NCI-H2081 (cell line): ENCODE measurements at places on chromosomes 12 and 14.

GRCh38 chr14:22865424-22866405 is 5.8 kb upstream of the LRP10 start:
- no peak for DNase-seq

DNA sequence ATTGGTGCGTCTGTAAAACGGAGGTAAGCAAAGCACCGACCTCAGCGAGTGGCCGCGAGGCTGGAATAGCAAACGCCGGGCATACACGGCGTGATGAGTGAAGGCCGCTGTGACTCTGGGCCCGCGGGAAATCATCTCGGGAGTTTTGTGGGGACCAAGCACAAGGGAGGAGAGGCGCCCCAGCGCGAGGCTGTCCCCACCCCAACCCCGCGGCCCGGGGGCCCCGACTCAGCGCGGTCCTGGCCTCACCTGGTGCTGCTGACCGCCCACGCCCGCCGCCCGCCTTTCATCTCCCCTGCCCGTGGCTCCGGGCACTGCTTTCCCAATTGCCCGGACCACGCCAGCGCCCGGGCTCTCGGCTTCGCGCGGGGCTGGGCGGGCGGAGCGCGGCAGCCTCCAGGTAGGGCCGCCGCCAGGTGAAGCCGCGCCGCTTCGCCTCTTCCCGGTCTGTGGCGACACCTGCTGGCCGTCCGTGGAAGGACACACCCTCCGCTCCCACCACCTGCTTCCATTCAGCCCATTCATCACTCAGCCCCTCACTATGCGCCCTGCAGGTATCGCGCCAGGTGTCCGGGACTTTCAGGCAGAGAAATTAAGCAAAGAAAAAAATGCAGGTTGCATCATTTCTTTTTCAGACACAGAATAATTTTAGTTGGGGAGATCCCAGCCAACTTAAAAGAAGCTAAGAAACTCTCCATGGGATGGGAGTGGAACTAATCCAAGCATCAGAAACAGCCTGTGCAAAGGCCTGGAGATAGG is 360.4 kb downstream of the MED13L start:
- peak; percentile 66 for DNase-seq

- DNase-seq, result no peak
Observed at GRCh38 chr14:22538671-22539228, 50.3 kb downstream of the DAD1 start.

DNA sequence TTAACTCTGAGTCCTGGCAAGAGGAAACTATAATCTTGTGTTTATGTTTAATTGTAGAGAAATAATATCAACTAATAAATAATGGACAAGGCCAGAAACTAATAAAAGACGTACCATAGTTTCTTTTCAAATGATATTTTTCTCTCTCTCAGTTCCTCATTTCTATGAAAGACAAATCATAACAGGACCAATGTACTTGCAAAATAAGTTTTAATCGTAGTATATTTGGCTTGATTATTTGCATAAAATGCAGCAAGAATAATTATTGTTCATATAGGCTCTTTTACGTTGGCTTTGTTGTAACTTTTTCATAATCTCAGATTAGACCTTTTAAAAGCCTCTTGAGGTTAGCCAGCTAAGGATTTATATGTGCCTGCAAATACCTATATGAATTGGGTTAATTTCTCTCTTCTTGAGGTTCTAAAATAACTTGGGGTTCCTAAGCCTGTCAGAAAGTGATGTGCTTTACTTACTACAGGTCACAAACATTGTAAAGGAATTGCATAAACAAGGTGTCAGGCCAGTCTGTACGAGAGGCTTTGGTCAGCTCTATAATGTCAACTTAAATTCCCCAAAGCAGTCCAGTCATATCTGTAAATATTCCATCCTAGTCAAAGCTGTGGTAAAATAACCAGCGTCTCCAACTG is 152.8 kb upstream of the PTPRQ start:
- DNase-seq, result no peak

DNA sequence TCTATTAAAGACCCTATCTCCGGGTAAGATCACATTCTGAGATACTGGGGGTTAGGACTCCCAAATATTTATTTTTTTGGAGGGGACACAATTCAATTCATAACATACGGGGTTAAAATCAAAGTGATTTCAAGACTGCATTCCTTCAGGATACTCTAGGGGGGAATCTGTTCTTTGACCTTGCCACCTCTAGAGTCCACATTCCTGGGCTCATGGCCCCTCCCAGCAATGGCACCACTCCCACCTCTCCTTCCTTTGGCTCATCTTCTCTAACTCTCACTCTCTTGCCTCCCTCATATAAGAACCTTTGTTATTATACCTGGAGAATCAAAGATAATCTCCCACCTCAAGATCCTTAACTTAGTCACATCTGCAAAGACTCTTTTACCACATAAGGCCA is 79.5 kb downstream of the CAND1 start:
- DNase-seq, result no peak

- no peak for DNase-seq
Observed at GRCh38 chr12:76920172-76921099, 41.6 kb upstream of the CSRP2 start.

DNA sequence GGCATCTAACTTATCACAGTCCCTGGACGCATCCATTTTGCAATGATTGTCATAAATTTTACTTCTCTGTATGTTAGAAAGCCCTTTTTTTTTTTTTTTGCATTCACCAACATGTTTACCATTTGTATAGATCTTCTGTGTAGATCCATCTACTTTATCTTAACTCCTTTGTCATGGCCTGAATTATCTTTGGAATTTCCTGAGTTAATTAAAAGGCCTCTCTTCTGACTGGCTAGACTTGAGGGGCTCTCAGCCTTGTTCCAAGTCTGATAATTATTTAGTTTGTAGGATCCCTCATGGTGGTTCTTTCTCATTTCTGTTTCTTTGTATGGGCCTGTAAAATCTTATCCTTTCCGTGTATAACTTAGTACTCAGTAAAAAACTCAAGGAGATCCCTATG is 387.0 kb downstream of the C12orf50 start:
- DNase-seq, result no peak
